ENCODE measurements at places on chromosomes 6 and 20.

GRCh38 chr6:146957181-146958093 lies 246.8 kb upstream of the STXBP5 start:
- DNase-seq: no peak

GRCh38 chr6:1767481-1768246 lies 157.9 kb downstream of the FOXC1 start:
- DNase-seq: no peak

- no peak for DNase-seq
Measured at GRCh38 chr6:67558985-67559384, 1076.1 kb upstream of the ADGRB3 start.

DNA sequence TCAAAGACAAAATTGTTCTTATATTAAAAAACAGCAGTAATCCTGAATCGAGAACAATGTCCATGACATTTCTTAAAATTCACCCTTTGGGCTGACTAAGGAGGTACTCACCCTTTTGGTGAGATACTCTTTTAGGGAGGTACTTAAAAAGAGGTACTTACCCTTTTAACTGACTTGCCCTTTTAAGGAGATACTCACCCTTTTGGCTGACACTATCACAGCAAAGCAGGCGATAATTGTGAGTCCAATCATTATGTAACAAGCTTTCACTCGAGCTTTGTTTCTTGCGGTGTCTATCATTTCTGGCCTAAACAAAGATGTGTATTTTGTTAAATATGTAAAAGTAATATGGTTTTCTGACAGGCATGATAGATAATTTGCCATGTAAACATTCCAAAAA lies 3.7 kb downstream of the FAM162B start:
- DNase-seq: no peak

DNA sequence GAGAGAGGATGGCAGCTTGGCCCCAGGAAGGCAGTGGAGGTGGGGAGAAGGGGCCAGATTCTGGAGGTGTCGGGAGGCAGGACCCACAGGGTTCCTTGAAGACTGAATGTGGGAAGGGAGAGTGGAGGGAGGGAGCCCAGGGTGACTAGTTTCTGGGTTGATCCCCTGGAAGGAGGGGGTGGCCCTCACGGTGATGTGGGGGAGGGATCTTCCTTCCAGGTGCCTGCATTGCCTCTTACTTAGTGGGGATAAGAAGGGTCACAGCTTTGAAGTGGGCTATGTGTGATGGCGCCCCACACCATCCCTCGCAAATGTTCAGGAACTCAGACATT lies 26.7 kb downstream of the VSTM2L start:
- DNase-seq: no peak

DNA sequence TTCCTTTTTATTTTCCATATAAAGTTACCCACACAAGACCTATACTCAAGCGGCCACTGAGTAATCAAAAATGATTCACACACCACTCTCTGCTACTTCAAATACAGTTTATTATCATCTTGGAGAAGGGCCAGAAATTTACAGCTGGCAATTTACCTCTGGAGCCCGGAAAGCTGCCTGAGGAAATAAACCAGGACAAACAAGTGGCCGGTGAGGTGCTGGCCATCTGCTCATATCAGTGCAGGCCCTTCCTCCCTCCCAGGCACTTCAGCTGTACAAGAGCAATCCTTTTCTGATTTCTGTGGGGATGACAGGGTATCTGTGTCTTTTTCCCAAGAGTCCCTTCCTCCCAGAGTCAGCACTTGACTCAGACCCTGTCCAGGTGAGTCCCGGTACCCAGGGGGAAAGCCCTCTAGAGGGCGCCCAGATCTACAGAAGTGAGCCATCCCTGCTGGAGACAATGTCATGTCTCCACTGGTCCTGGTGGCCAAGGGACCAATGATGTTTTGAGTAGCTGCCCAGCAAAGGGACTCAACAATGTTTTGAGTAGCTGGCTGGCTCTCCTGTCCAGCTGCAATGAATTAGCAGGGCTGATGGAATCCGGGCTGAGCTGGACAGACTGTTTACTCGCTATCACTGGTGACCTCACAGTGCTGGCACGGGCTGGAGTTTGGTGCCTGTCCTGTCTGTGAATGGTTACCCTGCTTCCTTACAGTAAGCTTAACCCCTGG lies 23.6 kb downstream of the LRP11 start:
- DNase-seq: no peak

- no peak for DNase-seq
Measured at GRCh38 chr6:166950443-166950821, 5.9 kb downstream of the RNASET2 start.

DNA sequence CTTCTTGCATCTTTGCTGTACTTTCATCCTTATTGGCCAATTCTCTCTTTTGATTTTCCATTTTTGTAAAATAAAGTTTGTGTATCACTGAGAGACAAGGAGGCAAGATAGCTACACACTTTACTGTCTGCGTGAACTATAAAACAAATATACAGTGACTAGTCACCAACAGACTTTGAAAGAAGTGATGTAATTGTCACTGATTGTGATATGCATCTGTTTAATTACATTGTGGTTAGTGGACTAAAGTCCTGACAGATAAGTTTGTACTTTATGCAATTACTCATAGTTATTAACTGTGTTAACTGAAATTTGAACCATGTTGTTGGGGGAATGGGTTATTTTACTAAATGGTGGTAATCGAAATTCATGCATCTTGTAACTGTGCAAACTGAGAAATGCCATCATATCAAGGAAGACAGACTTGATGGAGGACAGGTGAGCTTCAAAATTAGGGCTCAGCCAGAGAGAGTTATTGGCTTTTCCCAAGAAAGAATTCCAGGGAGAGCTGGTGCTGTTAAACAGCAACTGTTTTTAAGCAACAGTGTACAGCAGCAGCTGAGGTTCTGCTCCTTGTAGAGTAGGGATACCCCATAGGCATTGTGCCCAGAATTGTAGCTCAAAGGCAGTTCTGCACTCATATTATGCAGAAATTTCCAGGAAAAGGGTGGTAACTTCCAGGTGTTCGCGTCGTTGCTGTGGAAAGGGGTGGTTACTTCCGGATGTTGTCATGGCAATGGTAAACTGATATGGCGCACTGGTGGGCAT lies 62.9 kb downstream of the EFHC1 start:
- DNase-seq: no peak

- no peak for DNase-seq
Measured at GRCh38 chr20:34015401-34016335, 22.0 kb downstream of the RALY start.

DNA sequence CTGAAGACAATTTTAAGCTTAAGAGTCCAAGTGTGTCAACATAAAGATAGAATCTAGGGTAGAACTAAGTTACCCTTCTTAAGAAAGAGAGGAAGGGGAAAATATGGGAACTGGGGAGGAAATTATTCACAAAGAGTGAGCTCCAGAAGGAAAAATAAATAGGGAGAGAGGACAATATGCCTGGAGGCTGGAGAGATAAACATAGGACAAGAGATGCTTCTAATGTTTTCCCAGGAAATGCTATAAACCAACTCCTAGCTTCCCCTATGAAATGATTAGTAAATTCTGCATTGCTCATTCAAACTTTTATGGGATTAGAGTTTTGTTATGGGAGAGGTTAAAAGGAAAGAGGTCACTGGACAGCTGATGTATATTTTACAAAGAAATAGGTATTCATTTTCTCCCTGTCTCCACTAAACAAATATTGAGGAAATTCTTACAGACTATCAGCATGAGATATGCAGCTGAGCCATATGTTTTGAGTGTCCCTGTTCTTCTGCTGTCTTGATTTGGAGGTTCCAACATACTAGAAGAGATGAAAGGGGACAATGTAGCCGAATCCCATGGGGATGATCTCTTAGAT lies 22.0 kb downstream of the TPD52L1 start:
- DNase-seq: no peak

GRCh38 chr6:168180548-168181011 lies 101.6 kb upstream of the FRMD1 start:
- DNase-seq: peak; percentile 2

GRCh38 chr6:73121421-73121993 lies 103.8 kb downstream of the KHDC1L start:
- no peak for DNase-seq

DNA sequence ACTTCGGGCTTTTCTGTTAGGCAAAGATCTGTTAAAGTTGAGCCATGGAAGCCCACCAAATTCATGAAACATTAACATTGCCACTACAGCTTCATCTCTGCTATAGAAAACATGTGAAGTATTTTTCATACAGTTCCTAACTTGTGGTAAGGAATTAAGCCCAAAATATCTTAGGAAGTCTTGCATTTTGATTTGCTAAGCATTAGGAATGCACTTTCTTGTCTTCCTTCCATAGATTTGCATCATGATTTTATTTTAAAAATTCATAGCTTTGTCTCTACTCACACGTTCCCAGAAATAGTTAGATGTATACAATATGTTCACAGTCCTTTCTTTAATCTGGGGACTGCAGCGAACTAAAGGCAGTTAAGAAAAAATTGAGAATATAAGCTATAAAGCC lies 325.6 kb downstream of the CENPW start:
- DNase-seq: no peak

DNA sequence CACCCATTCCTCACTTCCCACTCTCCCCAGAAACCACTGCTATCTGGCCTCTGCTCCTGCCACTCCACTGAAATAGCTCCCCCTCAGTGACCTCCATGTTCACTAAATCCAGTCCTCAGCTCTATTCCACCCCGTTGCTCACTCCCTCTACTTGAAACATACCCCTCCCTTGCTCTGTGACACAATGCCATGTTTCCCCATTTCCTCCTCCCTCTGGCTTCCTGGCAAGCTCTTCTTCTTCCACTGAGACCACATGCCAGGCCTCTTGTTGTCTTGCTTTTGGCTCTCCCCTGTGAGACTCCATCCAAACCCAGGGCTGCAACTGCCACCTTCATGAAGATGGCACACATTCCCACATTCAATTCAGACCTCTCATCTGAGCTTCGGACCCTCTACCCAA lies 13.9 kb downstream of the TMEM151B start:
- no peak for DNase-seq

DNA sequence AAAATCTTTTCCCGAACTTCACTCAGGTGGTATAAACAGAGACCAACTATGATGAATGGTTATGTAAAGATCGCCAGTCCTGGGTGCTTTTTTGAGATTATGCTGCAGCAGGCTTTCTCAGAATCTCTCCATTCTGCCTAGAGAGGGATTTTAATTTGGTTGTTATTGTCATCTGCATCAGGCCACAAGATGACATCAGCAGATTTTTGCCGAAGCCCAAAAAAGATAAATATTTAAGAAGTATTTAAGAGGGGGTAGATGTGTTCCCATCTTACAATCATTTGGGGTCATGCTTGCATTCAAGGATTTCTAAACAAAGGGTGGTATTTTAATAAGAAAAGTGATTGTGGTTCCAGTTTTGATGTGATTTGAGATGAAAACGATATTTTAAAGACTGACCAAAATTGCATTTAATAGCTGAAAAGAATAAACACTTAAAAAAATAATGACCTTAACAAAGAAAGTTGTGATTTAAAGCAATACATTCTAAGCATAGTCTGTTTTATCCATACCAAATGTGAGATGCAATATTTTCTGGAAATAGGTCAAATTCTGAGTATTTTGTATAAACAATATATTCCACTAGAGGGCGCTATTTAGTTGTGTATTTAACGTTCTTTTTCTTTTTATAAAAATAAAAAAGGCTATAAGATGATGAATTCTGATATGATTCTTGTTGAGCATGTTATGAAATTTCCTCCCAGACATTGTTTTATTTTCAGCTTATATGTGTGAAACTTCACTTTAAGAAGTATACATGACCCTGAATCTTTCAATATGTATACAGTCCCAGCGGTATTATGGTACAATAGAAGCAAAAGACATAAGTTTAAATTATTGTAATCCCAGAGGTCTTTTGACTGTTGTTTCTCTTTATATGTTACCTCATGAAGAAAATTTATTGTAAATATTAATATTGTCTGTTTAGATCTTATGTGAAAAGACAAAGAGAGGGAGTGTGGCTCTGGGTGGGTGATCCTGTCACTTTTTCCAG lies 51.0 kb upstream of the ZFP64 start:
- DNase-seq: no peak

- DNase-seq: no peak
Measured at GRCh38 chr6:139905404-139906052, 531.1 kb upstream of the CITED2 start.

- DNase-seq: no peak
Measured at GRCh38 chr20:62275219-62275618, 27.6 kb upstream of the ADRM1 start.

GRCh38 chr20:20562507-20562906 lies 149.9 kb downstream of the RALGAPA2 start:
- no peak for DNase-seq

DNA sequence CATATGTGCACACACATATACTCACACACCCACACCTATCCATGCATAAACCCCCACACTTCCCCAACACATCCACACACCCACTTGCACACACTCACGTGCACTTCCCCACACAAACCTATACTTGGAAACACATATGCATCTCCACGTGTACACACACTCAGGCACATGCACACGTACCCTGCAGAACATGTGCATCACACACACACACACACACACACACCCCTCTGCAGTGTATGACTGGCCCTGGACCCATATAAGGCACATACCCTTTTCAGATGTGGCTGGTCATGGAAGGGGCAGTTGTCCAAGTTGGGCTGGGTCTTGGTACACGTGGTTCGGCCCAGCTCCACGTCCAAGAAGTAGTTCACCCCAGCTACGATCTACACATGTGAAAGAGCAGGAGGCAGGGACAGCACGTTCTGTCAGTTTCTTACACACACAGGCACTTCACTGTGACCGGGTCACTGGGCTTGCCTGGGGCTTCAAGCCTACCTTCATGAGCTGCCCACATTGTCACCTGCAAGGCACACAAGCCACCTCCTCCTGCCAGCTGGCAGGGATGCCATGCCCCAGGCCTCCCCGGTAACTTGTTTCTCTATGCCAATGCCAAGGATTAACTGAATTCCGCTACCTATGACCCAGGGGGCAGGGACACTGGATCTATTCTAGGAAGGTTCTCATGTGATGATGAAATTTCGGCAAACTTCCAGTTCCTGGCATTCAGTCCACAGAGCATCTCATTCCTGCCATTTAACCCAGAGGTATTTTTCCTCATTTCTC lies 2.6 kb downstream of the CST3 start:
- DNase-seq: no peak

- DNase-seq: no peak
Measured at GRCh38 chr6:26330859-26331217, 34.2 kb upstream of the BTN3A2 start.

DNA sequence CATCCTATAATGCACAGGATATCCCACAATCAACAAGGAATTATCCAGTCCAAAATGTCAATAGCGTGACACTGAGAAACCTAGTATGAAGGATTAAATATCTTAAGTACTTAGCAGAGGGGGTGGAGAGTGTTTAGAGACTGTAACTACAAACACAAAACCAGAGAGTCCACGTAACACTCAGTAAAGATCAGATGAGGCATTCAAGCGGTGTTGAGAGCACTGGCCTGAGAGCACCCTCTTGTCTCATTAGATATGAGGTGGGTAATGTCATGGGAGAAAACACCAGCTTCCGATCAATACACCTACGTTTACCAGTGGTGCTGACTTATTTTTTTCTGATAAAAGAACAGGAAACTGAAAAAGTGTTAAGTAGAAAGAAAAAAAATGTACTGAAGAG lies 2.3 kb downstream of the FAM184A start:
- DNase-seq: no peak

DNA sequence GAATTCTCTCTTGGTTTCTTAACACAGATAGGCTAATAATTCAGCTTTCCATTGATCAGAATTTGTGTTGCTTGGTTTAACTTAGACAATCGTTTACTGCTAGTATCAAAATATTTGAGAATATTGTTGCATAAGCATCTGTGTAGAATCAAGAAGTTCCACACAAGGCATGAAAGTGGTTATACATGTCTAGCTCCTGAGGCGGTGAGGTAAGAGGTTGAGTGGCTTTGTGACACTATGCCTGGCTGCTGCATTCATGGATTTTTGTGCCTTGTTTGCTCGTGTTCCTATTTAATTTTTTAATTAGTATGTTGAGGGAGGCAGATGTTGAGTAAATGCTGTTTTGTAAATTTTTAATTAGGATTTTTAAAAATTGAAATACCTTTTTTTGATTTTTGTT lies 10.2 kb downstream of the PKIB start:
- DNase-seq: no peak

Data from GM12878 (cell line).